ENCODE measurements at places on chromosomes 1 and 21. TPM values are rescaled to one million over a fixed set of nuclear protein-coding genes. Genes with fewer than 3 reads are reported as not detected.
A peak's percentile ranks its signal among the peaks of the same experiment; 100 is the strongest.

- DNase-seq, result no peak
Observed at GRCh38 chr1:63748641-63749040, 25.2 kb upstream of the ROR1 start.

DNA sequence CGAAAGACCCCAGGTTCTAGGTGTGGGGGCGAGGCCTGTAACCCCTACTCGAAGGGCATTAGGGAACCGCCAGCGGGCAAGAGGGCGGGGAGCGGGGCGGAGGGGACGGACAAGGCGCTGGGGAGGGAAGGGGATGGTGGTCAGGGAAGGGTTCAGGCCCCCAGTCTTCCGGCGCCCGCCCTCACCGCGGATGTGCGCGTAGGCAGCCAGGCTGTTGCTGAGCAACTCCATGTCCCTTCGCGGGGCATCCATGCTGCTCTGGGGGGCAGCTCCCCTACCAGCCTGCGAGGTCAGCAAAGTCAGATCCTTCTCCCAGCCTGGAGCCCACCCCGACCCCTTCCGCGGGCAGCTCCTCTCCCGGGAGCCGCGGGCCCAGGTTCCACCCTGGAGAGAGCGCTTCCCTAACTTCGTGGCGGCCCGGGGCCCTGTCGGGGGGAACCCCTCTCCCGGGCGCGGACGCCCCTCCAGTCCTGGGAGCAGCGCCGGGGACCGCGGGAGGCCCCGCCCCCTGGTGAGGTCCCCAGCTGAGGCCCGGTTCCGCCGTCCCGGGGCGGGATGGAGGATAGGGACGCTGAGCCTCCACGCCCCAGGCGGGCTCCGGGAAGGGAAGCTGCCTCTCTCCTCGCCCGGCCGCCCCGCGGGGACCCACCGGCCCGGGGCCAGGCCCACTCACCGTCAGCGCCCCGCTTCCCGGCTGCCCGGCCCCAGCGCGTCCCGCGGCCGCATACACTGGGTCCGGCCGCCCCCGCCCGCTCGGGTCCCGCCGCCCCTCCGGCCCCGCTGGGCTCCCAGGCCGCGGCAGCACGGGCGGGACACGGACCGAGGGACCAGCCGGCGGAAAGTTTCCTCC is 434 bp downstream of the EVA1B start:
- no peak for DNase-seq

GRCh38 chr1:214707306-214708087 is 104.5 kb downstream of the CENPF start:
- DNase-seq, result no peak

Gene TMEM50B
- total RNA-seq, result 24.9 TPM

- no peak for DNase-seq
Observed at GRCh38 chr1:47757226-47757975, 239.8 kb downstream of the TRABD2B start.

DNA sequence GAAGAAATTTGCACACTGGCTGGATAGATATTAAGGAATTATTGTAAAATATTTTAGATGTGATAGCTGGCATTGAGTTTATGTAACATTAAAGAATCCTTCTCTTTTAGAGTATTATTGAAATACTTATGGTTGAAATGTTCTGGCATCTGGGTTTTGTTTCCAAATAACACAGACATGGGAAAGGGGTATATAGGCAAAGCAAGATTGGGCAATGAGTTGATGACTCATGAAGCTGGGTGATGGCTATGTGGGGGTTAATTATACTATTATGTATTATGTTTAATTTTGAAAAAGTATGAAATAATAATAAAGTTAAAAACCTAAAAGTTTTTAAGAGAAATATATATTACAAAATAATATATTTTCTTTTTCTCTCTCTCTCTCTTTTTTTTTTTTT is 12.5 kb upstream of the PTPN14 start:
- no peak for DNase-seq

- DNase-seq, result no peak
Observed at GRCh38 chr1:77202751-77203150, 16.5 kb downstream of the PIGK start.

Gene MIXL1
- not detected for total RNA-seq

Gene PCAT6
- not detected for total RNA-seq

DNA sequence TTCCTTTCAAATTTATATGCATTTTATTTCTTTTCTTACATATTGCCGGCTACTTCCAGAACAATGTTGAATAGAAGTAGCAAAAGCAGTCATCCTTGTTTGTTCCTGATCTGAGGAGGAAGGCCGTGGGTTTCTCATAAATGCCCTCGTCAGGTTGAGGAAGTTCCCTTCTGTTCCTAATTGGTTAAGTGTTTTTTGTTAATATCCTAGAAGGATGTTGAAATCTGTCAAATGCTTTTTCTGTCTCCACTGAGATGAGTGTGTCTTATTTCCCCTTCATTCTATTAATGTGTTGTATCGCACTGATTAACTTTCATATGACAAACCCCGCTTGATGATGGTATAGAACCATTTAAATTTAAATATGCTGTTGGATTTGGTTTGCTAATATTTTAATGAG is 15.4 kb downstream of the TTLL10 start:
- no peak for DNase-seq

Gene PRDM2
- total RNA-seq, result 27.2 TPM

DNA sequence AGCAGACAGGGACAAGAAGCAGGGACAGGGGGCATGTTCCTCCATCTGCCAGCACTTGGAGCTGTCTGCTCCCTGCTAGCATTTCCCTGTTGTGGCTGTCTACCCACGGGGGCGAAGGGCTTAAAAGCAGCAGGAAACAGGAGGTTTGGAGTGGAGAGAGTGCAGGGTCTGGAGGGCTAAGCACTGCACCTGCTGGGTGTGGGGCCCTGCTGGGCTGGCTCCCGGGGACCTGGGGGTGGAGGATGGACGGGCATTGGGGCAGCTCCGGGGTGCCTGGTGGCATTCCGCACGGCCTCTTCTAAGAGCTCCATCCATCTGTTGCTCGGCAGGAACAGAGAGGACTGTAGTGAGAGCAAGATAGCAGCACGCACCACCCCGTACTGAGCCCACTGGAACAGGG is 21.2 kb downstream of the LRRC71 start:
- no peak for DNase-seq

Gene THEMIS2
- 206 TPM for total RNA-seq

- DNase-seq, result peak; percentile 89
Observed at GRCh38 chr21:26788790-26789189, 56.4 kb downstream of the ADAMTS1 start.

Gene TLR5
- total RNA-seq, result 3.9 TPM

GRCh38 chr1:156858555-156858956 is 361 bp downstream of the INSRR start:
- DNase-seq, result no peak

Gene ACTA1
- not detected for total RNA-seq

Gene APOBEC4
- total RNA-seq, result not detected

DNA sequence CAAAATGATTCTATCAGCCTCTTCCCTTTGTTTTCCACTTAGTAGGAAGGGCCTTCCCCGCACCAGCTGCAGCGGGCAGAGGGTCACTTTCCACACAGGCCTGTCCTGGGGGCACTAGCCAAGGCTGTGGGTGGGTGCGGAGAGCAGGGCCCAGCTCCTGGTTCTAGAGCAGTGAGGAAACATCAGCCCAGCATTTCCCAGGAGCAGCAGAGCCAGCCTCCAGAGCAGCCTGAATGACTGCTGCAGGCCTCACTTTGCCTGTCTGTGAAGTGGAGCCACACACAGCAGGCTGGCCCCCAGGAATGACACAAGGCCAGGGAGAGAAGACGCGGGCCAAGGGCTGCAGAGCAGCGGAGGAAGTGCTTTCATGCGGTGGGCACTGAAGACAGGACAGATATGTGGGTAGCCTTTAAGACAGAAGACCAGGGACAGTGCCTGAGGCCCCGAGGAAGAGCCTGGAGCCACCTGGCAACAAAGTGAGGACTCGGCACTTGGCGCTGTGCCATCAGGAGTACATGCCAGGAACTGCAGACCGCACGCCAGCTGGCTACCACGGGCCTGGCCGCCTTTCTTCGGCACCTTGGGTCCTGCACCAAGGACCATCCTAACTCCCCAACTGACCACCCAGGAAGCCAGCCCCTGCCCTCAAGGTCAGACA is 42.0 kb downstream of the ACOT7 start:
- DNase-seq, result no peak

Gene KLF17
- total RNA-seq, result not detected

- DNase-seq, result no peak
Observed at GRCh38 chr1:245896258-245896657, 610.8 kb downstream of the SMYD3 start.

Gene ATP1A2
- 316 TPM for total RNA-seq

- DNase-seq, result no peak
Observed at GRCh38 chr1:155691992-155692528, 3.2 kb downstream of the DAP3 start.

GRCh38 chr1:2561898-2562895 is 6.0 kb downstream of the TNFRSF14 start:
- no peak for DNase-seq

Gene DYNLT5
- total RNA-seq, result 1.2 TPM

DNA sequence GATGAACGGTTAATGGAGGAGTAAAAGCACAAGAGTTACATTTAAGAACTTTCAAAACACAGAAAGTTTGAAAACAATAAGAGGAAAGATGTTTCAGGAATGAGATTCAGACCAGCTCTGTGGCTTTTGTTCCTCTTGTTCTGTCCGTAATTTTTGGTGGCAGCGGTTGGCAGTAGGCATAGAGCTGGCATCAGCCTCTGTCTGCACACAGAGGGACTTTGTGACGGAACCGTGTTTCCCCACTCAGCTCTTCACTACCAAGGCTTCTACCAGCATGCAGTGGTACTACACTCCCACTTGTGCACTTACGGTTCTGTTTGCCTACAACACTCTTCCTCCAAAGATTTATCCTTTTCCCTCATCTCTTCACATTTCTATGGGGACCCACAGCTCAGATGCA is 212.8 kb downstream of the DSCAM start:
- DNase-seq, result no peak

GRCh38 chr1:222373216-222373615 is 174.7 kb downstream of the HHIPL2 start:
- DNase-seq, result no peak

DNA sequence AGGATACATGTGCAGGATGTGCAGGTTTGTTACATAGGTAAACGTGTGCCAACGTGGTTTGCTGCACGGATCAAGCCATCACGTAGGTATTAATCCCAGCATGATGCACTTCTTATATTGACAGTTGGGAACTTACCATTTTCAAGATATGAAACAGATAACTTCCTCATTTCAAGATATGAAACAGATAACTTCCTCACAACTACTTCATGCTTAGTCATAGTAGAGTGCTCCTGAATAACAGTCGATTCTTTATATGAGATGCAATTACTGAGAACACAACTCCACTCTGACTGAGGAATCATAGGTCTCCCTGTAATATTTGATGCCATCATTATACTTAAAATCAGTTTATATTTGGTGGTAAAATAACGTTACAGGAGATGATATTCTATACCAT is 1124.3 kb downstream of the AMY1C start:
- DNase-seq, result no peak

- no peak for DNase-seq
Observed at GRCh38 chr1:111225717-111226400, 1.7 kb upstream of the CHI3L2 start.
